ENCODE measurements at places on chromosomes 16 and 17.

- DNase-seq, result no peak
These were observed 251.4 kb downstream of the PHKB start for GRCh38 chr16:47712276-47713224.

DNA sequence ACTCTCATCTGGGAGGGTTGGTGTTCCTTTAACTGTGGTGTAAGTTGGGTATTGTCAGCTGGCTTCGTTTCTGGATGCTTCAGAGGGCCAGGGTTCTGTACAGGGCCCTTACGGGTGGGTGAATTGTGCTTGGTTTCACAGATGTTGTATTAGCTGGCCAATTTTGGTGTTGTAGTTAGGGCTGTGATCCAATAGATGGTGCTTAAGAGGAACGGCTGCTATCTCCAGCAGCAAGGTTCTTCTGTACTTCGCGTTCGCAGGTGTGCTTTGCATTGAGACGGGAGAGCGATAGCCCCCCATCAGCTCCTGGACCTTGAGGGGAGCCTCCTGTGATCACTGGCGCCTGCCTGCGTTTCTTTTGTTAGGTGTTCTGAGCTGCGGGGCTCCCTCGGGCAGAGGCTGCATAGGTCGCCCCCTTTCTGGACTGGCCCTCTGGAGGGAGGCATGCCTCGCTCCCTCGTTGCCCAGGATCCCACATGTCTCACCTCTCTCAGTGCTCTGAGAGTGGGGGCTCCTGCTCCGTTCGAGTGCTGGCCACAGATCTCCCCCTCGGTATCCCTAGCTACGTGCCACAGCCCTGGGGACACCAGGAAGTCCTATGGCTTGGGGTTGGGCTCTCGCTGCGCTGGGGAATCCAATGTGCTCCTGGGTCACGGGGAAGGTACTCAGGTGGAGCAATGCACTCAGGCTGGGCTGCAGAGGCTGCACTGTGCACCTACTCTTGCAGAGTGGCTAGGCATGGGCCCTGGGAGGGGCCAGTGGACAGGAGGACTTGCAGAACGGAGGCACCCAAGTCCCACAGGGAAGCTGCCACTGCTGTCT is 837 bp upstream of the PRDM7 start:
- no peak for DNase-seq

GRCh38 chr17:44924107-44924544 is 8.8 kb upstream of the GFAP start:
- DNase-seq, result no peak

DNA sequence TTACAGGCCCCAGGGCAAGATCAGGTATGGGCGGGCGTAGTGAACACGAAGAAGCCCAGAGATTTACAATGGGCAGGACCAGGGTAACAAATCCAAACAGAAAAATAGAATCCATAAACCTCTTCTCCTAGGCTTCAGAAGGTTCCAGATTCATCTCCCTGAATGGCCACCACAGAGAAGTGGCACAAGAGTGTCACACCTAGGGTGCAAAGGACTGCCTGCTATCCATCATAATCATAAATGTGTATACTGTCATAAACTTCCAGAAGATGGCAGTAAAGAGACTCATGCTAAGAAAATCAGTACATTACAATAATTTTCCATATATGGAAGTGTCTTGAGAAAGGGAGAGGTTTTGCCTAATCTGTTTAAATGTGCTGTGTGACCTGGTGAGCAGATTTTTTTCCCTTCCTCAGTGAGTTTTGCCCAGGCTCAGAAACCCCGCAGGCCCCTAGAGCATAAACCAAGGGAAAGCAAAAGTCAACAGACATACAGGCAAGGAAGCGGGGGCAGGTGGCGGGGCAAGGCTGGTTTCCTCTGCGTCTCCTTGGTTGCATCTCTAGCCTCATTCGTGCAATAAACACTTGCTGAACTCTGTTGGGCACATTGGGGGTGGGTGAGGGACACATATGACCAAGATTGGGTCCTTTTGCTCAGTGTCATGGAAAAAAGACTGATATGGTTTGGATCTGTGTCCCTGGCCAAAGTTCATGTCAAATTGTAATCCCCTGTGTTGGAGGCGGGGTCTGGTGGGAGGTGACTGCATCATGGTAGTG is 92.0 kb upstream of the CDH5 start:
- DNase-seq, result no peak

DNA sequence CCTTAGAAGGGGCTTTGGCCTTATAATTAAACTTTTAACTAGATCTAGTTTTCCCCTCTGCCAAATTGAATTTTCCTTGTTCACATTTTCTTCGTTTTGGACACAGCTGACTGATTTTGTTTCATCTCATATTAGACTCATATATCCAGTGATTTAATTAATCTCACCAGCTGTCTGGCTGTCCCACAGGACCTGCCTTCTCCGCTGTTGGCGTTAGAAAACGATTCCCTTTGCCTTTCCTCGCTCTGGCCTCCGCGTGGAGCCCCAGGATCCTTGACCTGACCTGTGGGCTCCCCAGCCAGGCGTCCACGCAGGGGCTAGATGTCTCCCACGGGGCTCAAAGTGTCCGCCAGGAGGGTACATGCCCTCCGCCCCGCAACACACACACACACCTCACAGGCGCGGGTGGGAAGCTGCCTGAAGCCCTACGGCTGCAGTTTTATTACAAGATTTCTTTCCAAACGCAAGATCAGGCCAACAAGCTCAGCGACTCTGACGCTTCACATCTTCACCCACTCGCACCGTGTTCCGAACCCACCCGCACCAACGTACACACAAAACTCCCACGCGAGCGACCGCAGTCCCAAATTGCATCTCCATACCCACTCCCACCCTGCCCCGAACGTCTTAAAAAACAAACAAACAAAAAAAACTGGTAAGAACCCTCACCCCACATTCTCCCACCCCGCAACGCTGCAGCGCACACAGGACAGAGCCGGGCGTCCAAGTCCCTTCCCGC is 1.1 kb downstream of the RPRML start:
- DNase-seq, result no peak

- no peak for DNase-seq
These were observed 3.3 kb upstream of the STH start for GRCh38 chr17:45995627-45996270.

DNA sequence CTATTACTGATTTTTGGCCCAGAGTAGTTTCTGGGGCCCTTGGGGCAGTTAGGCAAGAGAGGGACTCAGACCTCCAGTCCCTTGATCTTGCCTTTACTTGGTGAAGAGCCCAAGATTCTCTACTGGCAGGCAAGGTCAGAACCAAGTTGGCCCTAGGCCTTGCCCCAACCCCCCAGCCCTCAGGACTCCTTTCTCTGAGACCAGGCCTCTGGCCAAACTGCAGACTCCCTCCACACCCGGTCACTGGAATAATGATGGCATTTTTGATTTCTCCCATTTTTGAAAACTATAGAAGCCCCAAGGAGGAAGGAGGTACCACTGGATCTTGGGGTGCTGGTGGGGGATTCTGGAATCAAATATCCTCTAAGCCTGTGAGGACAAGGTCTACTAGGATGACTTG is 18.0 kb upstream of the HOXB9 start:
- no peak for DNase-seq

GRCh38 chr17:76599694-76600460 is 14.2 kb upstream of the ST6GALNAC2 start:
- DNase-seq, result no peak

GRCh38 chr17:8520981-8521380 is 85.3 kb downstream of the NDEL1 start:
- DNase-seq, result no peak

- no peak for DNase-seq
These were observed 131.5 kb upstream of the RCVRN start for GRCh38 chr17:10036511-10037061.

DNA sequence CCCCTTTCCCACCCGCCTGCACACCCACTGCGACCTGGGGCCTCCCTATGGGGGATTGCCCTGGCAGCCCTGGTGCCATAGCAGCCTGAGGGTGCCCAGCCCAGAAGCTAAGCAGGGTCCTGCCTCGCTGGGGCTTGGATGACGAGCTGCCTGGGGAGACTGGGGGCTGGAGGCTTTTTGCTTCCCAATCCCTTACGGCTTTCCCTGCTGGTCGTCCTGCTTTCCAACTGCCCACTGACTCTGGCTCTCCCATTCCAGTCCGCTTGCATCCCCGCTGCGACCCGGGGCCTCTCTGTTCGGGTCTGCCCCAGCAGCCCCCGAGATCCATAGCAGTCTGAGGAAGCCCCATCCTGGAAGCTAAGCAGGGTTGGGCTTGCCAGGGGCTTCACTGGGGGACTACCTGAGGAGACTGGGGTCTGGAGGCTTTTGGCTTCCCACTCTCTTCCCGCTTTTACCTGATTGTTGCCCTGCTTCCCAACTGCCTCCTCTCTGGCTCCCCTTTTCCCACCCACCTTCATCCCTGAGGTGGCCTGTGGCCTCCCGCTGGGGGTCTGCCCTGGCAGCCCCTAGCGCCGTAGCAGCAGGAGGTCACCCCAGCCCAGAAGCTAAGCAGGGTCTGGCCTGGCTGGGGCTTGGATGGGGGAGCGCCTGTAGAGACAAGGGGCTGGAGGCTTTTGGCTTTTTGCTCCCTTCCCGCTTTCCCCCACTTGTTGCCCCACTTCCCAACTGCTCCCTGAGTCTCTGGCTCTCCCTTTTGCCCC is 2292.8 kb downstream of the TP53TG3F start:
- DNase-seq, result no peak

DNA sequence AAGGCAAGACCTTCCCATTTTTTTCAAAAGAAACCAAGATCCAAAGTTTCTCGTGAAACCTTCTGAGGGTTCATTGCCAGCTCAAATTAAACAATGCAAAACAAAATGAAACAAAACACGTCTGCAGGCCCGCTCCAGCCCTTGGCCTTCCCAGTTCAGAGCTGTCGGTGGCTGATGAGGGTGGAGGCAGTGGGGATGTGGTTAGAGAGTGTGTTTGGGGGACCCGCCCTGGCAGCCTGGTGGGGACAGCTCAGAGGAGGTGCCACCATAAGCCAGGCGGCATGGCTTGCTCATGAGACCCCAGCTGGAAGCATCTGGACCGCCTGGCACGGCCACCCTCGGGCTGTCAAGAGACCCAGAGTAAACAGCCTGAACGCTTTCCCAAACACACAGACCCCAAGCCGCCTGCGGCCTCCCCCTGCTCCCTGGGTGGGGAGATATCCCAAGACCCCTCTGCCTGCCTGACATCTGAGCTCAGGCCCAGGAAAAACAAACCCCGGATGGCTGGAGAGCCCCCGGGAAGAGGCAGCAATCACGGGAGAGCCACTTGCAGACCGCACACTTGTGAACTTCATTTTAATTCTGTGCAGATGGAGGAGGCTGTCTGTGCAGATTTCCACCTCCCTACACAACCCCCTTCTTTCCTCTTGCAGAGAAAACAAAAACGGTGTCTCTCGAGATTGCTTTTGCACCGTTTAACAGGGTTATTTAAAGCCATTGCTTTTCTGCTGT is 35.4 kb upstream of the LITAF start:
- DNase-seq, result no peak

GRCh38 chr17:44820631-44821212 is 9.4 kb downstream of the GJC1 start:
- DNase-seq, result no peak

DNA sequence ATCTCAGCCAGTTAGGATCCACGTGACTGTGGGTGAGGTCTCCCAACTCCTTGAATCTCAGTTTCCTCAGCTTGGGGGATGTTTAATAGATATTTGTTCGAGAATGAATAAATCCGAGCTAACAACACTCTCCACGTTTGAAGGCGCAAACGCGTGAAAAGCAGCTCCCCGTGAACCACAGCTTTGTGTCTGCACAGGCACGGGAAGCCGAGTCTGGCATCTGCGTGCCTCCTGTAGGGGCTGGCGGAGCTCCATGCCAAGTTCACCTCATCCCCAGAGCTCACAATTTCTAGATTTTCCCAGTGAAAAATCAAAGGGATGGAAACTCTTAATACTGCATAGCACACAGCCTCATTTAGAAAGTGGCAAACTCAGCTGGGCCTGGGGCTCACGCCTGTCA is 14.3 kb downstream of the SGSH start:
- DNase-seq, result no peak

Measured in GM19239 (cell line).